ENCODE measurements at places on chromosomes 4 and X.

GRCh38 chr4:158015241-158015640, 157.6 kb downstream of the GASK1B start:
- no peak for DNase-seq
- H3K27ac ChIP-seq = no peak overlapping the region
- H3K36me3 ChIP-seq = no peaks in the 10 kb centered on the region
- H3K4me3 ChIP-seq = no peak overlapping the region

DNA sequence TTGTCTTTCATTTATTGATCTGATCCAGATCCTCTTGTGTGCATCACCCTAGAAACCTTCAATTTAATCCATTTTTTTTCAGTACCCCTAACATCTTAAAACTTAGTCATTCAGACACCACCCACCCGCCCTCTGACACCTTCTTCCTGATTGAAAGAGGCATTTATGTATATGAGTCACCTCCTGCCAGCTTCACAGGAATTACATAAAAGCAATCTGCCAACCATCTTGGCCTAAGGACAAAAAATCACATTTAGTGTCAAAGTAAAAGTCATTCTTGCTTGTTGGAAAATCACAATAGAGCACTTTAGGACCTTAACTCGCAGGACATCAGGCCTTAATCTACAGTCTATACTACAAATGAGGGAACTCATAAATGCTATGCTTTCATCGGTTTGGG, 52.1 kb downstream of the NDST3 start:
- no peaks in the 10 kb centered on the region for H3K27me3 ChIP-seq
- H3K36me3 ChIP-seq = no peaks in the 10 kb centered on the region
- no peaks in the 10 kb centered on the region for H3K4me1 ChIP-seq

GRCh38 chrX:131762802-131763234, 218.9 kb downstream of the OR13H1 start:
- no peaks in the 10 kb centered on the region for H3K4me1 ChIP-seq
- no peaks in the 10 kb centered on the region for H3K27me3 ChIP-seq
- H3K27ac ChIP-seq = no peak overlapping the region
- H3K4me3 ChIP-seq = no peak overlapping the region
- DNase-seq = no peak

GRCh38 chr4:147853706-147854105, 121.8 kb downstream of the ARHGAP10 start:
- peaks cover 6% of the 10 kb centered on the region for H3K4me1 ChIP-seq
- no peaks in the 10 kb centered on the region for H3K36me3 ChIP-seq
- no peaks in the 10 kb centered on the region for H3K27me3 ChIP-seq
- no peak for DNase-seq
- no peak overlapping the region for H3K27ac ChIP-seq

- H3K36me3 ChIP-seq = no peaks in the 10 kb centered on the region
- peaks cover 16% of the 10 kb centered on the region for H3K27me3 ChIP-seq
- H3K4me1 ChIP-seq = no peaks in the 10 kb centered on the region
- H3K4me3 ChIP-seq = no peak overlapping the region
Observed at GRCh38 chr4:38920677-38921076, 53.1 kb downstream of the FAM114A1 start.

DNA sequence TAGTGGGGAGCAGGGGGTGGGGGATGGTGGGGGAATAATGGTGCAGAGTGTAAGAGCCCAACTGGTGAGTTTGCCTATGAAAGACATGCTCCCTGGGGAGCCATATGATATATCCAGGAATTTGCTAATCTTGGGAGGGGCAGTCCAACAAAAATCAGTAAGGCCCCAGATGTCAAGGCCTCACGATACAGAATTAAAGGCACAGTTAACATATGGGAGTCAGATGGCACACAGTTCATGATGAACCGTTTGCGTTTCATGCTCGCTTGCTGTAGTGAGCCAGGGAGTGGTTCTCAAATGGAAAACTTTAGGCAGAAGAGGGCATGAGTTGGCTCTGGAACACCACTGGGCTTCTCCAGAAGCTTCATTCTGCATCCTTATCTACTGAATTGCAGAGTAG, 33.9 kb upstream of the VCX2 start:
- no peaks in the 10 kb centered on the region for H3K4me1 ChIP-seq
- no peaks in the 10 kb centered on the region for H3K27me3 ChIP-seq
- no peak overlapping the region for H3K27ac ChIP-seq
- no peaks in the 10 kb centered on the region for H3K36me3 ChIP-seq

- no peak overlapping the region for H3K4me3 ChIP-seq
- H3K27me3 ChIP-seq = peaks cover 26% of the 10 kb centered on the region
- H3K27ac ChIP-seq = no peak overlapping the region
Observed at GRCh38 chr4:1126506-1126905, 13.1 kb upstream of the RNF212 start.

GRCh38 chr4:76624241-76624681, 189.2 kb downstream of the SHROOM3 start:
- no peak for DNase-seq
- H3K4me3 ChIP-seq = no peak overlapping the region
- H3K27me3 ChIP-seq = peaks cover 32% of the 10 kb centered on the region
- no peaks in the 10 kb centered on the region for H3K36me3 ChIP-seq
- no peak overlapping the region for H3K27ac ChIP-seq

DNA sequence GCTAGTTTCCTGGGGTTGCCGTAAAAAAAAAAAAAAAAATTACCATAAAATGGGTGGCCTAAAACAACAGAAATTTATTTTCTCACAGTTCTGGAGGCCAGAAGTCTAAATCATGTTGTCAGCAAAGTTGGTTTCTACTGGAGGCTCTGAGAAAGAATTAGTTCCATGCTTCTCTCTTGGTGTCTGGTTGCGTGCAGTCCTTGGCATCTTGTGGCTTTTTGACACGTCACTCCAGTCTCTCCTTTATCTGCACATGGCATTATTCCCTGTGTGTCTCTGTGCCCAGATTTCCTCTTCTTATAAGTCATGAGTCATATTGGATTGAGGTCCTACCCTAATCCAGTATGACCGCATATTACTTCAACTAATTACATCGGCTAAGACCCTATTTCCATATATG, 38.7 kb downstream of the SPATA4 start:
- no peaks in the 10 kb centered on the region for H3K4me1 ChIP-seq
- H3K4me3 ChIP-seq = no peak overlapping the region
- DNase-seq = no peak
- H3K27me3 ChIP-seq = no peaks in the 10 kb centered on the region
- no peaks in the 10 kb centered on the region for H3K36me3 ChIP-seq

DNA sequence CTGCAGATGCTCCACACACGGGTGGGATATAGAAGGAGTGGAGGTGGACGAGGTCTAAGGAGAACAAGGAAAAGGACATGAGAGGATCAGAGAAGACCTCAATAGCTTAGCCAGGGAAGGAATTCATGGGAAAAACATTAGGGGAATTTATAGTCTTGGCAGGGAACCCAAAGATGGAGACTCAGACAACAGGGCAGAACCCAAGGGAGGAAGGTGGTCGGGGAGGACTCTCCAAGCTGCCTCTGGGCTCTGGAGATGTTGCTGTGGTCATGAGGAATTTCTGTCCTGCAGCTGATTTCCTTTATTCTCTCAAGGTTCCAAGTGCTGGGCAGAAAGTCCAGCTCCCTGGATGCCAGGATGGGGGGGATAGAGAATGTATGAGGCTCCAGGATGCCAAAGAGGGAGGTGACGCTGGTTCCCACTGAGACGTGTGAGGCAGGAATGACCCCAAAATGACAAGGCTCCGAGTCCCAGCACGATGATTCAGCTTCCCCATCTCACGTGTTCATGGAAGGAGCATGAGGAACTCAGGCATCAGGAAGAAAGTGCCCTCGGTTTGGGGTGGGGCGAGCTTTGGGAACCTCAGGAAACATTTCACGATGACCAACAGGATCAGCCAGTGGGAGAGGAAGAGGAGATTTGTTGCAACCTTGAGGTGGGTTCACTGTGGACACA, 57.0 kb upstream of the PPP2R3B start:
- H3K36me3 ChIP-seq = peaks cover 4% of the 10 kb centered on the region
- DNase-seq = no peak
- no peak overlapping the region for H3K27ac ChIP-seq
- no peaks in the 10 kb centered on the region for H3K4me1 ChIP-seq

GRCh38 chr4:44493924-44494323, 45.3 kb upstream of the KCTD8 start:
- no peak overlapping the region for H3K4me3 ChIP-seq
- no peaks in the 10 kb centered on the region for H3K36me3 ChIP-seq
- no peaks in the 10 kb centered on the region for H3K4me1 ChIP-seq
- H3K27me3 ChIP-seq = no peaks in the 10 kb centered on the region
- H3K27ac ChIP-seq = no peak overlapping the region

DNA sequence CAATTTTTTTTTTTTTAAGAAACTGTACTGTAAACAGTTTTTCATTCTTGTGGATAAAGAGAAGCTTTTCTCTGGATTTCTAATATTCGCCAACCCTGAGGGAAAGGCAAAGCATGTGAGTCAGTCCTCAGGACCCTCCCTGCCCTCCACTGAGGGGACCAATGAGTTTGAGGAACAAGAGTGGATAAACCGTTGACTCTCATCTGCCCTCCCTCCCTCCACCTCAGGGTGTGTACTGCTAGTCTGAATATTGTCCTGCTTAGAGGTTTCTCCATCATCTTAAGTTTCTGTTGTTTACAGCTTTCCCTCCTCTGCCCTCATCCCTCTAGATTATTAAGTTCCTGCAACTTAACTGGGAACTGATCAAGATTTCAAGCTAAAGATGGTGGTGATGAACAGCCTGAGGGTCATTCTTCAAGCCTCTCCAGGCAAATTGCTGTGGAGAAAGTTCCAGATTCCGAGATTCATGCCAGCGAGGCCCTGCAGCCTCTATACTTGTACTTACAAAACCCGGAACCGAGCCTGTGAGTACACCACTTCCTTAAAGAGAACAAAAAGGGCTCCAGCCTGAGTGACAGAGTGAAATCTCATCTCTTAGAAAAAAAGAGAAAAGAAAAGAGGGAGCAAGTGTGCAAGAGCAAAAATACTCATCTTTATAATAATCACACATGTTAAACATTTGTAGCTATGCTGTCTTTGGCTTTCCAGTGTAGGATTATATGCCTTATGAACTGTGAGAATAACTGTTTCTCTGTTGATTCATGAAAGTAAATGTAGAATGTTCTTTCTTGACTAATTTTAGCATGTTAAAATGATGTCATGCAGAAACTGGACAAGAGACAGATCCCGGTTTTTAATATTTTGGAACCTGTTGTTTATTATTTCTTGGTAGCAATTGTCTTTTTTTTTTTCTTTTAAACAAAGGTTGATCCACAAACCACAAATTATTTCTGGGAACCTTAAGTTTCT, 11.9 kb downstream of the CA5B start:
- no peaks in the 10 kb centered on the region for H3K27me3 ChIP-seq
- peak overlapping the region; percentile 98 for H3K27ac ChIP-seq
- peak overlapping the region; percentile 77 for H3K4me3 ChIP-seq
- DNase-seq = no peak
- peaks cover 56% of the 10 kb centered on the region for H3K4me1 ChIP-seq

- H3K27ac ChIP-seq = no peak overlapping the region
- H3K4me1 ChIP-seq = no peaks in the 10 kb centered on the region
- no peaks in the 10 kb centered on the region for H3K36me3 ChIP-seq
- no peak overlapping the region for H3K4me3 ChIP-seq
- no peak for DNase-seq
- no peaks in the 10 kb centered on the region for H3K27me3 ChIP-seq
Observed at GRCh38 chrX:29826742-29827141, 388.6 kb upstream of the MAGEB2 start.

GRCh38 chr4:80239480-80240150, 26.8 kb upstream of the FGF5 start:
- no peaks in the 10 kb centered on the region for H3K4me1 ChIP-seq
- no peak overlapping the region for H3K4me3 ChIP-seq
- no peaks in the 10 kb centered on the region for H3K36me3 ChIP-seq
- peaks cover 19% of the 10 kb centered on the region for H3K27me3 ChIP-seq
- no peak for DNase-seq
- H3K27ac ChIP-seq = no peak overlapping the region

- no peak for DNase-seq
- no peak overlapping the region for H3K4me3 ChIP-seq
- H3K4me1 ChIP-seq = no peaks in the 10 kb centered on the region
- no peaks in the 10 kb centered on the region for H3K36me3 ChIP-seq
Observed at GRCh38 chr4:13833171-13833804, 205.8 kb upstream of the BOD1L1 start.

GRCh38 chr4:147991543-147992283, 259.8 kb downstream of the ARHGAP10 start:
- no peaks in the 10 kb centered on the region for H3K4me1 ChIP-seq
- no peak for DNase-seq
- H3K4me3 ChIP-seq = no peak overlapping the region
- no peak overlapping the region for H3K27ac ChIP-seq

DNA sequence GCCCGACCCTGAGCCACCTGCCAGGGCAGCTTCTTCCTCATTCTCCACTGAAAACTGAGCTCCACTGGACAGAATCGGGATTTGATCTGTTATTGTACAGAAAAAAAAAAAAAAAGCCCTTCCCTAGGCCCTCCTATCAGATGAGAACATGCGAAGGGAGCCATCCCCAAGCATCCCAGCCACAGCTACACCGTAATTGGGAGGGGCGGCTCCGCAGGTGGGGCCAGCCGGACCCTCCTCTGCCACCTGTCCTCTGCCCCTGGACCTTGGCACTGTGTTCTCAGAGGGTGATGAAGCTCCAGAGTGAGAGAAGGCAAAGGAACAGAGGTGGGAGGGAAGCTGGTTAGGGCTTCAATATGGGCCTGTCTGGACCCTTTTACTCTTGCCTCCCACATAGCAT, 240.0 kb upstream of the PSAPL1 start:
- H3K4me1 ChIP-seq = peaks cover 6% of the 10 kb centered on the region
- H3K4me3 ChIP-seq = no peak overlapping the region
- H3K36me3 ChIP-seq = no peaks in the 10 kb centered on the region
- H3K27me3 ChIP-seq = peaks cover 20% of the 10 kb centered on the region

GRCh38 chr4:148951346-148951745, 509.1 kb upstream of the NR3C2 start:
- DNase-seq = no peak
- H3K27me3 ChIP-seq = no peaks in the 10 kb centered on the region
- no peak overlapping the region for H3K4me3 ChIP-seq

- peaks cover 28% of the 10 kb centered on the region for H3K4me1 ChIP-seq
- H3K27ac ChIP-seq = peak overlapping the region; percentile 41
- H3K36me3 ChIP-seq = peaks cover 68% of the 10 kb centered on the region
Observed at GRCh38 chrX:78111140-78111931, 7.3 kb downstream of the PGK1 start.

DNA sequence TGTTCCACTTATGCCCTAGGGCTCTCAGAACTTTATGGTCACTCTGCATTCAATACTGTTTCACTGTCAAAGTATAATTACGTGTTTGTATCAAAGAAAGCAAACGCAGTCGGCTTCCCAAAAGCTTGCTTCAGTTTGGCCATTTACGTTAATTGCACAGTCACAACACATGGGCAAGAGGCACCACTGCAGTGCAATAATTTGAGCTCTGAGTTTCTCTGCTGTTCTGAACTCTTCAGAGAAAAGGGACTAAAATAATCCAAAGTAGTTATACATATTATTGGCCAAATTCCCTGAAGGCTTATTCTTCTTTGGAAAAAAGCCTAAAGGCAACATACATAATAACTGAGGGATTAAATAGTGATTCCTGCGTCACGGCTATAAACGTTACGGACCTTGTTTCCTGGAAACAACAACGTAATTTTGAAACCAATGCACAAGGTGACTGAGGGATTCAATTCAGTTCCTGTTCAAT, 51.3 kb downstream of the RNF150 start:
- no peaks in the 10 kb centered on the region for H3K36me3 ChIP-seq
- no peak overlapping the region for H3K4me3 ChIP-seq
- no peaks in the 10 kb centered on the region for H3K27me3 ChIP-seq
- H3K27ac ChIP-seq = no peak overlapping the region

GRCh38 chr4:113504422-113504821, 257.1 kb downstream of the CAMK2D start:
- peaks cover 31% of the 10 kb centered on the region for H3K36me3 ChIP-seq
- H3K4me3 ChIP-seq = no peak overlapping the region
- H3K4me1 ChIP-seq = peaks cover 1% of the 10 kb centered on the region
- H3K27me3 ChIP-seq = no peaks in the 10 kb centered on the region
- DNase-seq = no peak

All from effector memory CD8-positive, alpha-beta T cell (primary cell).